LHCN-M2 (cell line): ENCODE measurements at places on chromosomes 13 and 19.

DNA sequence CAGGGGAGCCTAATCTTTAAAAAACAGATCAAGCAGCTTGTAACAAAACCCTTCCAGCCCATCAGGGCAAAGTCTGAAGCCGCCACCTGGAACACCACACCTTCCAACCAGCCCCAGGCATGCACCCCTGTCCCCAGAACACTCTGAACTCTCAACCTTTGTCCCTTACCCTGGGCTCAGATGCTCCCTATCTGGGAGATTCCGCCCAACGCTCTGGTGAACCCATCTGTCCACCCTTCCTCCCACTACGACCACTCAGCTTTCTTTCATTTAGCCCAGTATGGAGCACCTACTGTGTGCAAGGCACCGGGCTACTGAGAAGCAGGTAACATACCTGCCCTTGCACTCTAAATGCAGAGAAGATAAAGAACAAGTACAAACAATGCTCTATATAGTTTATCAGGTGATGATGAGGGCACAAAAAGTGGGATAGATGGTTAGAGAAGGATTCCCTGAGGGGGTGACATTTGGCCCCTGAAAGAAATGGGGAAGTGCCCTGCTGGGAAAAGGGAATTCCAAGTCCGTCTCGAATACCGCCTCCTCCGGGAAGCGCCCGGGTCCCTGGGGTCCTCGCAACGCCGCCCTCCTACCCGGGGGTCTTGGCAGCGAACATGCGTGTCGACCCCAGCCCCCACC is 629 bp downstream of the PEPD start:
- no peak for DNase-seq

- DNase-seq: peak; percentile 39
Measured at GRCh38 chr19:29263305-29264135, 50.6 kb upstream of the UQCRFS1 start.

DNA sequence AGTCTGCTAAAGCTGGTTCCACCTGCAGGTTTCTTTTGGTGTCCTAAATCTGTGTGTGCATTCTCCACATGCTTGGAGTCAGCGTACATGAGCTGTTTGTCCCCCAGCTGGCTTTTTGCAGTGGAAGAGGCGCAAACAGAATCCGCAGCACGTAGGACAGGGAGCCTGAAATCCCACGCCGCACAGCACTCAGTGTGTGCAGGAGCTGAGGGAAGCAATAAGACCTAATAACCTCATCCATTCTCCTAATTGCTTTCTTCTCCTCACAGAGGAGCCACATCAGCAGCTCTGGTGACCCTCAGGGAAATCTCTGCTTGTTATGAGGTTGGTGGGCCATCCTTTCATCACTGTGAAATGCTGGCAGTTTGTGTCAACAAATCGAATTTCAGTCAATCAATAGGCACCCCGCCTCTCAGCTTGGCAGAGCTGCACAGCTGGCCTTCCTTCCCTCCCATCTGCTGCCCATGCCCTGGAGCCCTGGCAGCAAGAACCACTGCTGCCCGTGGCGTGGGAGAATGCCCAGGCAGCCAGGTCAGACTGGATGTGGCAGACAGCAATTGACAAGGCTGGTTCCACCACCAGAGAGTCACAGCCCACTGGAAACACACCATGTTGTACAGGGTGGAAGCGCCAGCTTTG is 136.7 kb downstream of the ZDHHC20 start:
- DNase-seq: no peak

DNA sequence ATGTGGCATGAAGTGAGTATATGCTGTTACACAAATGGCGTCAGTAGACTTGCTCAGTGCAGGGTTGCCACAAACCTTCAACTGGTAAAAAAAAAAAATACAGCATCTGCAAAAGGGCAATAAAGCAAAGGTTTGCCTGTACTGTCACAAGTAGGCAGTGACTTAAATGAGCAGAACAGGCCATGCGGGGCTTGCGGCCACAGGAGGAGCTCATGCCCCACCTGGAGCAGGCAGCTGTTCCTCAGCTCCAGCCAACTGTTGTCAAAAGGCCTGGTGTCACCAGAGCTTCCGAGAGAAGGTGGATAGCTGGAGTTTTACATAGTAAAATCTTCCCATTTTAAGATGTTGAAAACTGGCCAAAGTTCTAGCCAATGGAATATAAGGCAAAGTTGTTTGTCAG is 7.7 kb downstream of the ATP7B start:
- no peak for DNase-seq

GRCh38 chr19:45472563-45473366 is 5.0 kb downstream of the FOSB start:
- no peak for DNase-seq

- DNase-seq: no peak
Measured at GRCh38 chr19:15437355-15438123, 12.2 kb downstream of the WIZ start.

- no peak for DNase-seq
Measured at GRCh38 chr19:43634506-43634871, 5.2 kb downstream of the CADM4 start.

DNA sequence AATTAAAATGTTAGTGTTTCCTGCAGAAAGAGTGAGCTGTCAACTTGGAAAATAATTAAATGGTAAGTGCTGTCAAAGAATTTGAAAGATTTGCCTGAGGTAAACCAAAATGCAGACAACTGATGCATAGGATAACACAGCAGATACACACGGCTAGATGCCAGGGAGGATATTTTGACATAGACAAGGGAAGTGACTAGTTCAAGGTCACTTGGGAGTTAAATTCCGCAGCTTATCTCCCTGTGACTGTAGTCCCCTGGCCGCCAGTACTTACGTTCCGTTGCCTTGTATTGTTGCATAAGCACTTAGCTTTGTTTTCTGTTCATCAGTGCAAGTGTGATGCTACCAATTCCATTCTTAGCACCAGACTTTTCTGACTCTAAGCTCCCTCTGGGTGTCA is 247.3 kb upstream of the MAB21L1 start:
- no peak for DNase-seq

GRCh38 chr13:44746690-44747089 is 170.6 kb upstream of the TSC22D1 start:
- no peak for DNase-seq

- no peak for DNase-seq
Measured at GRCh38 chr19:11479090-11479897, 1.6 kb downstream of the ELAVL3 start.

GRCh38 chr13:74476365-74476764 is 342.2 kb upstream of the KLF12 start:
- DNase-seq: no peak
